Suppressor macrophage treated with lipopolysaccharide for 4 hours (primary cell): ENCODE measurements at places on chromosomes 2 and 18.

DNA sequence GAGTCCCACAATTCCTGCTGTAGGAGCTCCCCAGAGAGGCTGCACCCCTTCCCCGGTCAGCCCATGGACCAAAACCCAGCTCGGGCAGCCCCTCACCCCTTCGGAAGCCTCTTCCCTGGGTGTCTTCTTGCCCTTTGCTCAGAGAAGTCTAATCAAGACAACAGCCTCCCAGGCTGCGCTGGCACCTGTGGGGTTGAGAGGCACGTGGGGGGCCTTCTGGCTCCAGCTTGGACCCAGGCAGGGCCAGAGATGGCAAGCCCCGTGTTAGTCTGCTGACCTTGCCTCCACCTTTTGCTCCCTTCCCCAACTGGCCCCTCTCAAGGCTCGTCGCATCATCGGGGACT is 10.4 kb downstream of the SLC4A3 start:
- DNase-seq = no peak

- DNase-seq = no peak
Observed at GRCh38 chr2:7661502-7661901, 744.3 kb downstream of the RNF144A start.

GRCh38 chr18:13284330-13285027 is 65.9 kb downstream of the LDLRAD4 start:
- no peak for DNase-seq

GRCh38 chr2:206241736-206242135 is 32.7 kb upstream of the ZDBF2 start:
- DNase-seq = no peak
